ENCODE measurements at places on chromosomes 7 and 10.

GRCh38 chr10:97320480-97321031, 1.5 kb downstream of the FRAT1 start:
- DNase-seq = no peak

DNA sequence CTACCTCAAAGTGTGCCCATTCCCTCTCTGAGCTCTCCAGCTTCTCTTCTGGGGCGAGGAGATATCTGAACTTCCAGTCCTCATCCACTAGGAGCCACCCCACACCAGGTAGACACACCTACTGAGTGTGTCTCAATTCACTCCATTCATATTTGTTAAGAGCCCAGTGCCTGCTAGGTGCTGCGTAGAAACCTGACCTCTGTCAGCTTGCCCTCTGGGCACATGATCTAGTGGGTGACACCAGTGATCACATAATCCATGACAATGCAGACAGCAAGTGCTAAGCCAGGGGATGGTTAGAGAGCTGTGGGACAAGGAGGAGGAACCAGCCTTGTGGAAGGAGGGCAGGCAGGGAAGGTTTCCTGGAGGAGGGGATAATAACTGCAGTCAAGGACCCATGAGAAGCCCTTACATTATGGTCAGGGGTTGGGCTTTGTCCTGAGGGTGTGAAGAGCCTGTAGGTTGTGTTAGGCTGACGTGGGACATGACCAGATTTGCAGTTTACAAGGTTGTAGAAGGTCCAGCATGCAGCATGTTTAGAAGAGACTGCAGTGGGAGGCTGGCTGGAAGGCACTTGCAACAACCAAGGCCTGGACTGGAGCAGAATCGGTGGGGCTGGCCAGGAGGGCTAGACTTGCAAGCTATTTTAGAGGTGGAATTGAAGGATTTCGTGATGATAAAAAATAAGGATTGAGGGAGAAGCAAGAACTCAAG, 81.8 kb downstream of the COL13A1 start:
- no peak for DNase-seq

DNA sequence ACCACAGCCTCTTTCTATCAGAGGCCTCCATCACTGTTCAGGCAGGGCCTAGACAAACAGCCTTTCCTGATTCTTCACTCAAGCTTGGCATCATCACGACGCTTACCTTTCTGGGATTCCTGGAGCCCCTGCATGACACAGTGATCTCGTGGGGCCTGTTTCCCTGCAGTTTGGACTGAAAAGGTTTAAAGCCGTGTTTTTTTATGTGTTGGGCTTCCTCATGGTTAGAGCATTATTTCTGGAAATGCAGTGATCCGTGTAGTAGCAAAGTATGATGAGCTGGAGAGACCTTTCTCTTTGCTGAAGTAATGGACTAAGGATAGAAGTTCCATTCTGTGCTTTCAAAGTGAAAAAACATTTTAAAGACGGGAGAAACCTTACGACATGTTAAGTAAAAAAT, 169.1 kb downstream of the BMPER start:
- DNase-seq = no peak

DNA sequence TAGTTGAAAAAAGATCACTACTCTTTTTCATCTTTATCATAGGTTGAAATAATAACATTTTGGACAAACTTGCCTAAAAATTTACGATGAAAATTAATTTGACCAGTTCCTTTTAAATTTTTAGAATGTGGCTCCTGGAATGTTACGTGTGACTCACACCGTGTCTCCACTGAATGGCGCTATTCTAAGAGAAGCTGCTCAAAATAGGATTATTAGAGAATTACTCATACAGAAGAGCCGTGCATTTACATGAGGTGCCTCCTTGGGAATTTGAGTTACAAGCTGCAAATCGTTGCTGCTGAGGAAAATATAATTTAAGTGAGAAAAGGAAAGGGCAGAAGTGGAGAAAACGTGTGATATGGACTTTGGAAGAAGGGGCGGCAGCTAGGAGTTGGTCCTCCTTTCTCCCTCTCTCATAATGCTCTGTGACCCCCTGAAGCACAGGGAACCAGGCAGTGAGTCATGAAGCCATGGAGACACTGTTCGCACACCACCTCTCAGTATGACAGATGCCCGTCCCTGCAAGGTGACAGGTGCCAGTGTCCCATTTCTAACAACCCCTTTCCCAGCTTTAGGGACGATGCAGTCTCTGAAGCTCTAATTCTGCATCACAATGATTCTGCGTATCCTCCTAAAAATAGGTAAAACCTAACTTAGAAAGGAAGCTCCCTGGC, 323.2 kb upstream of the COBL start:
- no peak for DNase-seq

DNA sequence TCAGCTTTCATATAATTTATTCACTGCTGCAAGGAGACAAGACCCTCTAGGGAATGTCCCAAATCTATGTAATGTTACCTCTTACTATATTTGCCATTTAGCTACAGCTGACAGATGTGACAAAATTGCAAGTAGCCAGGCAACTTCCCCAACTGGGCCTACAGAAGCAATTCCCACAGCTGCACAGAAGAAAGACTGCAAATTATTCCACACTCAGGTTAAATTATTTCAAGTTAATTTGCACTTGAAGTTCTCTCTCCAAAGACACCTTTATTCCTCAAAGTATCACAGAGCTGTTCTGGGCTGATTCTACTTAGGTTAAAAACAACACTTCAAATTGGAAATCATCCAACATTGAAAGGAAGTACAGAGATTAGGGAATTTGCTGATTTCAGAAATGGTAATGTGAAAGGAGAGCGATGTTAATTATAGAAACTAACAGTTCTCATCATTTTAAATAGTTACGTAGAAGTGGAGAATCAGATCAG, 133.6 kb downstream of the THSD7A start:
- no peak for DNase-seq

DNA sequence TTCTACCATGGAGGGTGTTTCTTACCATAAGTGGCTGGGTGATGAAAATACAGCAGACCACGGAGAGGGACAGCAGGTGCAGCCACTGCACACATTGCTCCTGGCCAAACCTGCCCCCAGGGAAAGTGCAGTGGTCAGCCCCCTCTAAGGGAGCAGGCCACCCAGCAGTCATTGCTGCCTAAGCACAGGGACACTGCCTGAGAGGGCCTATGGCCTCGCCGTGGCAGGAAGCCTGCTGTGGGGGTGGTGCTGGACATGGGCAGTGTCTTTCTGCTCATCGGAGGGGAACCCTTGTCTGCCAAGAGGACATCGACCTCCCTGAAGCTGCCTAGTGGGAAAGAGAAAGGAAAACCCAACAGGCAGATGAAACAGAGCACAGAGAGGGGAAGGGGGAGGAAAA, 118.3 kb downstream of the PKD1L1 start:
- DNase-seq = no peak

DNA sequence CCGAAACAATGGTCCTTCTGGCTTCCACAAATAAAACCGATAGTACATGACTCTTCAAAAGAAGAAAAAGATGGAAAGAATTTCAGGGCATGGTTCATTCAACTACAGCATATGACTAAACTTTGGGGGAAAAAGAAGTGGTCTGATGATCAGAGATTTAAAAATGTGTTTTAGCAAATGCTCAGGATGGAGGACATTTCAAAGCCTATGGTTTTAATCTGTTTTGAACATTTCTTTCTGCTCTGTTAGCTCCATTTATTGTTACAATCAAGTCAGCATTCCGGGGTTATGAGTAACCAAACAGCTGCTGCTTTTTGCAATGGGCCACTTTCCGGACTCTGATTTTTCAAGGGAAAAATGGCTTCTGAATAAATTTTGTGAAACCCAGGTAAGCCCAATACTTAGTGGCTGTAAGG, 142.4 kb downstream of the CUBN start:
- no peak for DNase-seq

- DNase-seq = no peak
These were observed 3.3 kb downstream of the NPS start for GRCh38 chr10:127552446-127552845.

DNA sequence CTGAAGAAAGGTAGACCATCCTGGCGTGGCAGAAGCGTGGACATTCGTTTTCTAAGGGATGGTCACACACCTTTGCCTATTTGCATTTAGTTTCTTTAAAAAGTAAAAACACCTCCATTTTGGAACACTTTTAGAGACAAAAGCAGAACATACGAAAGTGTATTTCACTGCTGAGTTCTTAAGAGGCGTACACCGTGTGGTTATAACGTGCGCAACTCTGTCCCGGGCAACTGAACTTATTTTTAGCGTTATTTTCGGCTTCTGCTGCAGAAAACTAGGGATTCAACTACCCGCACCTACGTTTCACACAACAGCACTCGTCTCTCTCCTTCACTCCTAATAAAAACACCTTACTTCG, 557 bp upstream of the LSM8 start:
- DNase-seq = no peak

GRCh38 chr7:19415123-19415522, 269.9 kb upstream of the FERD3L start:
- no peak for DNase-seq

GRCh38 chr10:13894412-13895093, 307.8 kb downstream of the PRPF18 start:
- no peak for DNase-seq

DNA sequence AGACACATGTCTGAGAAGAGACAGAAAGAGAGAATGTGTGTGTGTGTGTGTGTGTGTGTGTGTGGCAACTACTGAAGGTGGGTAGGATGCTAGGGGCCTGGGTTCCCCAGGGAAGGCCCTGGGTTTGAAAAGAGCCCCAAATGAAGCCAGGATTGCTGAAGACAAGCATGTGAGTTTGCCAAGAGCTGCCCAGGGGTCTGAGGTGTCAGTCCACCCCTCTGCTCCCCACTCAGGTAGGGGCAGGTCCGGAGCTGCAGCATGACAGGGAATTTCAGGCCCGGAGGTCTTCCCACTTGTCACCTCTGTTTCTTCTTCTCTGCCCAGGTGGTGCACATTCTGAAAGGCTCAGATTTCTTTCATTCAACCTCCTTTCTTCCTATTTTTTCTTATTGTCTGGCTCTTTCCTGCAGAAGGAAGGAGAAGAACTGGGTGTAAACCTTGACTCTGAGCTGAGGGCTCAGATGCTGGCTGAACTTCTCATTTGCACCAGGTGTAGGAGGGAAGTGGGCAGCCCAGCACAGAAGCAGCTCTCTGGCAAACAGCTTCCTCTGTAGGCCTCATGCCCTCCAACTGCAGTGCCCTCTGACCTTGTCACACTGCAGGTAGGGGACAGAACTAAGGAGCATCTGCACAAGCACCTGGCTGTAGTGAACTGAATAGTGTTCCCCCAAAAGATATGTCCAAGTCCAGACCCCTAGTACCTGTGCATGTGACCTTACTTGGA, 79.6 kb upstream of the LRRC4 start:
- DNase-seq = no peak

DNA sequence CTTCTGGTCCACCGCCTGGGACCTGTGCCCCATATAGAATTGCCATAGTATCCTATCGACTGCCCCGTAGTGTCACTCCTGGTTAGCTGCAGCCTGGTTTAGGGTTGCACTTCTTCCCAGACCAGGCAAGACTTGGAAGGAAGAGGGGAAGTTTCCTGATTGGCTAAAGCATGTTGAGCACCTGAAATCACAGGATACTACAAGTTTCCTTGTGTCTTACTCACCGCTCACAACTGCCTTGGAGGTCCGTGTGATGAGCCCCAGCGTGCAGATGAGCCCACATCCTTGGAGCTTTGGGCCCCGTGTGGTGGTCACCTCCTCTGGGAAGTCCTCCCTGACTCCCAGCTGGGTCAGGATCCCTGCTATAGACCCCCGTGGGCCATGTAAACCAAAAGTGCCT, 73.9 kb upstream of the GTF2I start:
- no peak for DNase-seq

GRCh38 chr7:149430192-149430591, 30.7 kb downstream of the ZNF777 start:
- no peak for DNase-seq

GRCh38 chr10:130807096-130807495, 504.4 kb downstream of the TCERG1L start:
- DNase-seq = no peak

DNA sequence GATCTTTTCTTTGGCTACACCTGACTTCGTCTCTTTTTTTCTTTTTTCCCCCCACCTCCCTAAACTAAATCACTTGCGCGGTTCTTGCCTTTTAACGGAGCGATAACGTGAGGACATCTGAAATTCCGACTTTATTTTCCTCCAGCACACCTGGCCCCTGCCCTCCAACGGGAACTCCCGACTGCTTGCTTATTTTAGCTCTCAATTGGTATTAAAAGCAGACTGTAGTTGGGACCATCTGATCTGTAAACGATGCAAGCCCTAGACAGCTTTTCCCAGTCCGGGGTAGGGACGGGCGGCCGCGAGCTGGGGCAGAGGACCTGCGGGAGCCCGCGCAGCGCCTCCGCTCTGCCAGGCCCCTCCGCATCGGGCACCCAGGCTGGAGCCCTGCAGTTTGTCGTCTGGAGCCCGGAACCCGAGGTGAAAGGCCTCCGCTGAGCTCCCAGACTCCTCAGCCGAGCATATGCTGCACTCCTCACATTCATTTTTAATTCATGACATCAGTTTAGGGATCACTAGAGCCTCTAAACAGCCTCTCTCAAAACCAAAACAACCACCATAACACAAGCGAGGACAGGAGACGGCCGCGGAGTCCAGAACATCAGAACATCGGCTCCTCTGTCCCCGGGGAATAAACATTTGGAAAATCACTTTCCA, 10.0 kb upstream of the EMX2 start:
- DNase-seq = no peak

DNA sequence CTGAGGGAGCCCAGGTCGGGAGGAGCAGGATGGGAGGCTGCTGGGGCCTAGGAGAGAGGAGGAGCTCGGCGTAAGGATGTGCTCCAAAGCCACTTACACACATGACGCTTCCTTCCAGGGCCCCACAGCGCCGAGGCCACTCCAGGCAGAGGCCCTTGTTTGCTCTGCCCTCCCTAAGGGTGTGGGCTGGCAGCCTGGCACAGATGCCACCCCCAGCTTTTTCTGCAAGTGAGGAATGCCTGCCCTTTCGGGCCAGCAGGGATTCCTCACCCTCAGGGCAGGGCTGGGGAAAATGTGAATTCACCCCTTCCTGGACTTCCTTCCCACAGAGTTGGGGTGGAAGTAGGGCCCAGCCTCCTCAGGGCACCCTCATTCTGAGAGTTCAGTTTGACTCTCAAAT, 5.6 kb upstream of the AQP1 start:
- DNase-seq = no peak

GRCh38 chr7:33669251-33669670, 236.1 kb upstream of the BMPER start:
- DNase-seq = peak; percentile 26

Measured in HTR-8/SVneo (cell line).